LHCN-M2 (cell line): ENCODE measurements at places on chromosomes 16 and 17. TPM values are rescaled to one million over a fixed set of nuclear protein-coding genes. Genes with fewer than 3 reads are reported as not detected.

DNA sequence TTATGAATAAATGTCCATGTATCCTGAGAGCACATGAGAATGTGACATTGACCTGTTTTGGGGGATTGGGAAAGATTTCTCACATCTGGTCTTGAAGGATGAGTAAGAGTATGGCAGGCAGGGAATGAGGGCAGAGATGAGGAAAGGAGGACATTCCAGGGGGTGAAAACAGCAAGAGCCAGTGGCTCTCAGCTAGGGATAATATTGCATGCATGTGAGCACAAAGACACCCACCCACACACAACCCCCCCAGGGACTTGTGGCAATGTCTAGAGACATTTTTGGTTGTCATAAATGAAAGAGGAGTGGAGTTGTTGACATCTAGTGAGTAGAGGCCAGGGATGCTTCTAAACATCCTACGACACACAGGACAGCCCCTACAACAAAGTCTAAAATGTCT, 6.0 kb downstream of the MYO1D start:
- DNase-seq = peak; percentile 75

- DNase-seq = no peak
These were observed at the start of gene C1QTNF1 for GRCh38 chr17:79023886-79024771. C1QTNF1 (plus strand) TSS chr17:79024169; CDS start chr17:79043969, 19,800 bp downstream.

The RNF167 gene
- 34.4 and 38.2 TPM in 2 replicates for total RNA-seq

GRCh38 chr16:54878301-54878700, 52.4 kb upstream of the IRX5 start:
- DNase-seq = peak; percentile 14

The CD300LG gene
- not detected in 2 replicates for total RNA-seq

DNA sequence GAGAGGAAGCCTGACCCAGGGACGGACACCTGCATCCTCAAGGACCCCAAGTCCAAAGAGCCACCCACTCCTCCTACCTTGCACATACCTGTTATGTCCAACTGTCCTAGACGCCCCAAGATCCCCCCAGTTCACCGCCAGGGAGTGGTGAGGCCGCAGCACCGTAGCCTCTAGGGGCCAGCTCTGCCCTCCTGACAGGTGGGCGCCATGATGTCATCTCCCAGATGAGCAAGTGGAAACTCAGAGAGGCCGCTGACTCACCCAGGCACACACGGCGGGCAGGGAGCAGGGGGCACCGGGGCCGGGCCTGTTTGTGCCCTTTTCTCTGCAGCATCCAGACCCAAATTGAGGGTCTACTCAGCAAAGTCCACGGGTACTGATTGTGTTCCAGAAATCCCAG, 4.8 kb upstream of the ZNF469 start:
- no peak for DNase-seq
